Muscle of arm (tissue), 14 donors: ENCODE measurements at places on chromosomes 7 and 10.

- no peak for DNase-seq
These were observed 101.9 kb downstream of the EXOC4 start for GRCh38 chr7:133354546-133355324.

DNA sequence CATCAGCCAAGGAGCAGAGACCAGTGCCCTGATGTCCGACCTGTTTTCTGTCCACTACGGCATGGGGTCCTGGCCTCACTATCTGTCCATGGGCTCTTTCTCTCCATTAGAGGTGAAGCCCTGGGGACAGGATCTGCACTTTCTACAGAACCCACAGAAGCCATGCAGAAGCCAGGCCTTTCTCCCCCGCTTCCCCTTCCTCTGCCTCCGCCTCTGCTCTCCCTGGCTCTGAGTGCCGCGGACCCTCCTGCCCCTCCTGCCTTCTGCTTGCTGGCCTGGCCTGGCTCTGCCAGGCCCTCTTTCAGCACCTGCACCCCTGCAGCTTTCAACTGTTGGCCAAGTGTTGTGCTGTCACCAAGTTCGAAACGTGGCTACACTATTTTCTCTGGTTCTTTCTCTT lies 439.8 kb upstream of the ZMIZ1 start:
- no peak for DNase-seq

- DNase-seq = no peak
These were observed 265.0 kb downstream of the ADARB2 start for GRCh38 chr10:1472178-1472958.

DNA sequence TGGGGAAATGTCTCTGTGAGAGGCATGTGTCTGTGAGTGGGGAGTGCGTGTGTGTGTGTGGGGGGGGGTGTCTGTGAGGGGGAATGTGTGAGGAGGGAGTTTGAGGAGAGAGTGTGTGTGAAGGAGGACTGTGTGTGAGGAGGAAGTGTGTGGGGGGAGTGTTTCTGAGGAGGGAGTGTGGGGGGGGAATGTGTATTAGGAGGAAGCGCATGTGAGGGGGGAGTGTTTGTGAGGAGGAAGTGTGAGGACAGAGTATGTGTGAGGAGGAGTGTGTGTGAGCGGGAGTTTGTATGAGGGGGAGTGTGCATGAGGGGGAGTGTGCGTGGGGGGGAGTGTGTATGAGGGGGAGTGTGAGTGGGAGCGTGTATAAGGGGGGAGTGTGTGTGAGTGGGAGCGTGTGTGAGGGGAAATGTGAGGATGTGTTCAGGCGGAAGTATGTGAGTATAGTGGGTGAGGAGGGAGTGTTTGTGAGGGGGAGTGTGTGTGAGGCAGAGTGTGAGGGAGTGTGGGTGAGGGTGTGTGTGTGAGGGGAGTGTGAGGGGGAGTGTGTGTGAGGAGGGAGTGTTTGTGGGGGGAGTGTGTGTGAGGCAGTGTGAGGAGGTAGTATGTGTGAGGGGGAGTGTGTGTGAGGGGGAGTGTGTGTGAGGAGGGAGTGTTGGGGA lies 21.8 kb upstream of the PTPRN2 start:
- no peak for DNase-seq

DNA sequence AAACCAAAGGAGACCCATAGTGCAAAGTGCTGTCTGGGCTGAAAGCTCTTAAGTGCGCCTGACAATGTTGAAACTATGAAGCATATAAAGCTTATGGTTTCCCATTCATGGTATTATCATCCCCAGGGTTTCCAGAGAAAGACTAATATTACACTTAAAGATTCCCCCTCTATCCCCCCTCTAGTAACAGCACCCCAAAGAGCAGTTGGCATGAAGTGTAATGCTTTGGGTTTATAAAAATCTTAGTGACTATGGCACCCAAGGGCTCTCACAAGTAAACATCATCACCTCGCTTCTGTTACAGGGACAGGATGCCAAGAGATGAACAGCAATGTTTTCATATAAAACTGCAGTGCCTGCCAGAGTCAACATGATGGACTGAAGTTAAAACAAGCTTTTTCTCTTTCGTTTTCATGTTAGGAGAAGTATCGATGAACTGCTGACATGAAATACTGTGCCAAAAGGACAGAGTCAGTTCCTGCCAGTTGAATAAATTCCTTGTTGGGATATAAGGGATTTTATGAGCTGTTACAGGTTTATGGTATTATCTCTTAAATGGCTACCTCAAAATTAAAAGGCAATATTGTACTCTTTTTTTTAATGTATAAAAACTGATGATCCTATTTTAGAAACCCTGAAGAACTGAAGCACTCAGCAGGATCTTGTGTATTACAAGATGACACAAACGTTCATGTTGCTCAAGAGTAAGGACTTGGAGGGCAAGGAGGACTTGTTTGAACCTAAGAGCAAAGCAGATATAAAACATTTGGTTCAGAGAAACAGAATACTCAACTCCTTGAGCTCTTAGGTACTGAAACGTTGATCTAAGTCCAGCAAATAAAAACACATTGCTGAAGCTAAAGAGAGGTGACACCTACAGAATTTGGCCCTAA lies 203.7 kb upstream of the IMMP2L start:
- DNase-seq = peak; percentile 51

DNA sequence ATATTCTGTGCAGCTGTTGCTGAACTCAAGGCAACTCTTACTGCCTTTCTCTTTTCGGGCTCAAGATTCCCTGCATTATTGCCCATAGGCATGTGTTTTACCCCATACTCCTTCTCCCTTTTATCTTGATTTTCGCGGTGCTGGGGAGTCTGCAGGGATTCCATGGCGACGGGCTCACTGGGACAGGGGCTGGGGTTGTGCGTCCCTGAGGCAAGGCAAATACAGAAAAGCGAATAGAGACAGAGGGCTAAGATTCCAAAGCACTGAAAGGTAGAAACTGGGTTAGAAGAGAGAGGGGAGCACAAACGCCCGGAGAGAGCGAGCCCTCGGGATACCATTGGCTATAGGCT lies 519 bp upstream of the RPP38 start:
- DNase-seq = no peak

GRCh38 chr10:132468216-132468615 lies 69.4 kb upstream of the INPP5A start:
- no peak for DNase-seq

GRCh38 chr7:135236727-135237126 lies 3.1 kb downstream of the STRA8 start:
- no peak for DNase-seq

DNA sequence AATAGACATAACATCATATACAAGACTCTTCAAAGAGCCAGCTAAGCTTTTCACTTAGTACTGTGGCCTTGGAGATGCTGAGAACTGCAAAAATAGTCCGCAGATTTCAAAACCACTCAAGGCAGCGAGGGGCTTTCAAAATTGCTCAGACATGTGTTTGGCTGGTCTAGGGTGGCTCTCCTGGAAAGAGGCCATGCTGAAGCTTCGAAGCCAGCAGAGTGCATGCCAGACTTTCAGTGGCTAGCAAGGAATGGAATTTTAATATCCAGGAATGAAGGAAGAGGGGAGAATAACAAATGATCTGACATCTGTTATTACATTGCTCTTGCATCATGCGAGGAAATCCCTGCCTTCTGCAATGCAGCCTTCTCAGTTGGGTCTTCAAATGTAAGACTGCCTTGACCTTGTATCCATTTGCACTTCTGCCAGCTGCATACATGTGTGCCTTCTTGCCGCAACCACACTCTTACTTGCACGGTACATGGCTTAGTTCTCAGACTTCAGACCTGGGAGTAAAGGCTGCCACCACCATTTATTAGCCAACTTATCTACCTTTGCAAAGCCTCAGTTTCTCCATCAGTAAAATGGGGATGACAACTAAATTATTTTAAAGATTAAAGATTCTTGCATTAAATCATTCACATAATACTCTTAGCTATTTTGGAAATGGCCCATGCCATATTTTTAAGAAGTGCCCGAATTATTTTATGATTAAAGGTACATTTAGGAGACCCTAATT lies 55.9 kb downstream of the ITIH5 start:
- DNase-seq = peak; percentile 82

DNA sequence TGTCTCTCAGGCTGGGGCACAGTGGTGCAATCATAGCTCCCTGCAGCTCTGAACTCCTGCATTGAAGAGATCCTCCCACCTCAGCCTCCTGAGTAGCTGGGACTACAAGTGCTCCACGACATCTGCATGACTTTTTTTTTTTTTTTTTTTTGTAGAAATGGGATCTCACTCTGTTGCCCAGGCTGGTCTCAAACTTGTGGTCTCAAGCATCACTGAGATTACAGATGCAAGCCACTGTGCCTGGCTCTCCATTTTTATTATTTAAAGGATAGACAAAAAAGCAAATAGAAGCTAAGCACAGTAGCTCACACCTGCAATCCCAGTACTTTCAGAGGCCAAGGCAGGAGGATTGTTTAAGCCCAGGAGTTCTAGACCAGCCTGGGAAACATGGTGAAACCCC lies 13.0 kb upstream of the KCTD7 start:
- no peak for DNase-seq

GRCh38 chr10:79354141-79354540 lies 6.9 kb downstream of the PPIF start:
- DNase-seq = no peak

- DNase-seq = no peak
These were observed 113.3 kb downstream of the CPEB3 start for GRCh38 chr10:92177546-92177945.

GRCh38 chr7:135260930-135261721 lies 27.5 kb downstream of the STRA8 start:
- DNase-seq = peak; percentile 18

DNA sequence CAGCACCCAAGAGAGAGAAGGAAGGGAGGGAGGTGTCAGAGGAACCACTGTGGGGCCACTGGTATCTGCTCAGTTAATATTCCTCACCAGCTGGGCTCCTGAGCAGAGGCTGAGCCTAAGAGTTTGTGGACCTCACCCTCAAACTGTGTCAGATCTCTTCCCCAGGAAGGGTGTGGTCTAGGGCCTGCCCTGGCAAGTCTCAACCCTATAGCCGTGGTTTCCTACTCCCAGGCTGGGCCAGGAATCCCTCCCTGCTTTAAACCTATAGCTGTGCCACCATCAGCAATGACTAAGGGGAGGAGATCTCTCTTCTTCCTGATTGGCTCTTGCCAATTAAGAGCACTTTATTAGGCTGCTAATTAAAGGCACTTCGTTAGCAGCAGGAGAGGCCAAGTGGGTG lies 29.9 kb downstream of the POLL start:
- DNase-seq = no peak

GRCh38 chr7:84145892-84146291 lies 48.7 kb downstream of the SEMA3A start:
- DNase-seq = no peak

- no peak for DNase-seq
These were observed 28.8 kb upstream of the CUL1 start for GRCh38 chr7:148669927-148670326.

GRCh38 chr7:92461027-92462003 lies 14.0 kb downstream of the GATAD1 start:
- DNase-seq = no peak

- no peak for DNase-seq
These were observed 14.5 kb upstream of the RNF216 start for GRCh38 chr7:5795752-5796475.

DNA sequence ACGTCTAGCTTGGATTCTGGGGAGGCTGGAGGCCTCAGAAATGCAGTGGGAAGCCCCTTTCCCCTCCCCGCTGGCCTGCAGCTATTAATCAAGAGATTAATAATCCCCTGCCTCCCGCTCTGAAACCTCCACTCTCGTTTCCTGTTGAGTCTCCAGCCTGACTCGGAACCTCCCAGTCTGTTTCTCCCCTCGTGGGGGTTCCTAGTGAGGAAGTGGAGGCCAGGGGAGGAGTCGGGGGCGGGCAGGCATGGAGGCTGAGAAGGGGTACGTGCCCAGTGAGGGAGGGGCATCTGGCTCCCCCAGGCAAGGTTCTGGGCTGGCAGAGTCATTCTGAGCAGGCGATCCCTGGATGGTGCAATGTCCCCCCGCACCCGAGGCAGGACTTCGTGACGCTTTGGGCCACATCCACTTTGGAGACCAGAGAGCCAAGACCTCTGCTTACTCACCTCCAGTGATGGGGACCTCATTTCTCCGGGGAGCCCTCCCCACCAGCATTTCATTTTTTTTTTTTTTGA lies 73.6 kb downstream of the COL26A1 start:
- DNase-seq = no peak

- no peak for DNase-seq
These were observed 43.3 kb downstream of the DOCK4 start for GRCh38 chr7:112162784-112163506.

DNA sequence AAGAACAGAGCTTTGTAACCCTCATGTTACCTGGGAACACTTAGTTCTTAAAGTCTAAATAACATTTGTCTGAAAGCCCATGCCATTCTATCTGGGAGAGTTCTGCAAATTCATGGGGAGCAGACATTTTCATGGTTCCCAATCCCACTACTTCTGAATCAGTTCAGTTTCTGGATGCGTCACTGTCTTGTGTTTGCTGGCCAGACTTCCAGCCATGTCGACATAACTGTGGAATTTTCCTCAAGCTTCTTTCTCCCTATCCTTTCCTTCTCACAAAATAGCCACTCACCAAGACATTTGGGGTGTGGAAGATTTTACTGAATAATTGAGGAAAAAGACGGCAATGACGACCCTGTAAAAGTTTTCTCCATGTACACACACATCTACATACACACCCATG lies 272.5 kb downstream of the NEBL start:
- DNase-seq = peak; percentile 77

- no peak for DNase-seq
These were observed 231.5 kb upstream of the NRP1 start for GRCh38 chr10:33566001-33566400.

DNA sequence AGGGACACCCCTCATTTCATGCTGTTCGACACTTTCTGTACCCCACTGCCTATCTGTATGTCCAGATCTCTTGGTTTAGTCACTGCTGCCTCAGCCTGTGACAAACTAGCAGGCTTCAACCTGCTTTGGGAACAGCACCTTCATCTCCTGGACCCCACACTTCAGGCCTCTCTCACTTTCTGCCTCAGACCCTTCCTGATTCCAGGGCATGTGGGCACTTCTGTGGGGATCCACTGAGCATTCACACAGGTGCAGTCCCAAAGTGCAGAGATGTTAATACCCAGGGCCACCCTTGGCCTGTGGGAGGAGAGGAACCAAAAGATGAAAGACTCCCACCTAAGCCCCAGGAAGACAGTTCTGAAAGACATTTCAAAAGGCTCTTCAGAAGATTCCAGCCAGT lies 29.4 kb upstream of the C10orf71 start:
- no peak for DNase-seq

- no peak for DNase-seq
These were observed 115.5 kb downstream of the SMURF1 start for GRCh38 chr7:99028261-99028973.

DNA sequence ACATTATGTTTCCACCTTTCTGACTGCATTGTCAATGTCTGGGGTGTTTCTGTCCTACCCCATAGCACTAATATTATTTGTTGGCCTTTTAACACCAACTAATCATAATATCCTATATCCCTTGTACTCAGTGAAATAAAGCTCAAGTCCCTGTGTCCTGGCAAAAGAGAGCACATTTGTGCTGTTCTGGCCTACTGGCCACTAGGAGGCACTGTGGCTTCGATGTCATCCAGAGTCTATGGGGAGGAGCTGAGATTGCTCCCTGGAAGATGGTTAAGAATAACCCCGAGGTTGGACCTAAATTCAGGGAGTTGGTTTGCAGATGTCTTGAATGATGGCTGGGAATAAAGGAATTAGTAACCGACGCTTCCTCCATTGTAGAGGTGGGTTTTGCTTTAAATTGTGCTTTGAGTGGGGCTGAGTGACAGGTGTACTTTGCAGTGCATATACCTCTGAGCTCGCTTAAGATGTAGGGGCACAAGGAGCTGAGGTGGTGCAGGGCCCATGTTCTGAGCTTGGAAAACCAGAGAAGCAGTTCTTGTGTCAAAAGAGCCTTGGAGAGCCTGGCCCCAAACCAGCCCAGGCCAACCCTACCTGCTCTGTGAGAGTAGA lies 191.2 kb upstream of the PRSS1 start:
- no peak for DNase-seq
